ENCODE measurements at places on chromosomes 11 and 22.

DNA sequence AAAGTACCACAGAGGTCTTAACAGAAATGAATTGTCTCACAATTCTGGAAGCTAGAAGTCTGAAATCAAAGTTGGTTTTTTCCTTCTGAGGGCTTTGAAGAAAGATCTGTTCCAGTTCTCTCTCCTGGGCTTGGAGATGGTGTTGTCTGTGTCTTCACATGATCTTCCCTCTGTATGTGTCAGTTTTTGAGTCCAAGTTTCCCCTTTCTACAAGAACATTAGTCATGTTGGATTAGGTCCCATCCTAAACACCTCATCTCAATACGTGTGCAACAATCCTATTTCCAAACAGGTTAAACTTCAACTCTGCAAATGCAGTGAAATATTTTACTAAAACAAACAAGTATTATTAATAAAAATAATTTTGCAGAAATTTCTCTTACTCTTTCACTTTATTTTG is 3.1 kb upstream of the PTS start:
- DNase-seq: no peak

- no peak for DNase-seq
Measured at GRCh38 chr11:33753304-33753967, 17.2 kb upstream of the CD59 start.

- no peak for DNase-seq
Measured at GRCh38 chr11:12075822-12076821, 34.3 kb upstream of the MICAL2 start.

DNA sequence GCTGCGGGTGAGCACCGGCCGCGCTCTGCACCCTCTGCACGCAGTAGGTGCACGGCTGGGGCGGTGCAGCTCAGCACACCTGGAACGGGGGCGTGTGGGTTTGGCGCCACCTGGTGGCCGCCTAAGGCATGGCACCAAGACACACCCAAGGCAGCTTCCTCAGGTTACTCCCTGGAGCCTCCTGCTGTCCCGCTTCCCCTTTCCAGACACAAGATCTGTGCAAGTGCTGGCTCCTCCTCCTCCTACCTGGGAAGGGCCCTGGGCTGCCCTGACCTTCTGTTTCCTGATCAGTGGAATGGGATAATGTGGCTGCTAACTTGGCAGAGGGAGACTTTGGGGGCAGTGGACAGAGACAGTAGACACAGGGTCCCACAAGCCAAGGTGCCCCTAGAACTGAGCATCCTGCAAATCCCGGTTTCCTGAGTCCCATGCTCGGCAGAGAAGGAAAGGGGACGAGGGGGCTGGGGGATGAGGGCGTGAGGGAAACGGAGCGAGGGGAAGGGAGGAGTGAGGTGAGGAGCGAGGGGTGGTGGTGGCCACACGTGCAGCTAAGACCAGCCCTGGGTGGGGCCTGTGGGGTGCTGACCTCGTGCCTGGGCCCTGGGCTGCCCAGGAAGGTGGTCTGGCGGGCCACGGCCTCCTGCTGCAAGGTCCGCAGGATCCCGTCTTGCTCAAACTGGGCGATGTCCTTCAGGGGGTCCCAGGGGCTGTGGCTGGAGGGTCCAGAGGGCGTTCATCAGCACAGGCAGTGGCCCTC is 34.8 kb upstream of the CARS1 start:
- DNase-seq: peak; percentile 53

DNA sequence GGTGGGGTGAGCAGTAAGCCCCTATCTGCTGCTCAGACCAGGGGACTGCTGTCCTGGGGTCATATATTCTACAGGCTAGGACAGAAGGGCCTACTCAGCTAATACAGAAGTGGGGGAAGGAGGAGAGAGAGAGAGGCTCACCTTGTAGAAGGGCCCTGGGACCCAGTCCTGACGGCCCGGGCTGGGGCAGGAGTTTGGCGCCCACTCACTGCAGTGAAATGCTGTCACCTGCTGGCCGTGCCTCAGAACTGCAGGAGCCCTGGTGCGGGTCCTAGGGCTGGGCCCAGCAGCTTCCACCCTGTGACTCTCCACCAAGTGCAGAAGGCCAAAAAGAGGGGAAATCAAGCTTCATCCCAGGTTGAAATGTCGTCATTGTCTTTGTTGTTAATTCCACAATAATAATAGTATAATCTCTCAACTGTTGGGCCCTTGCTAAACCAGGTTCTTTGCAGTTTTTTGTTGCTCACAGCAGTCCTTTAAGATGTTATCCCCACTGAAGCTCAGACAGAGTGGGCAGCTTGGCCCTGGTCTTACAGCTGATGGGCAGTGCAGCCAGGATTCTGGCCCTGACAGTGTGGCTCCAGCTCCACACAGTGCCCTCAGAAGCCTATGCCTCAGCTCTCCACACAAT is 29.6 kb downstream of the TRIM29 start:
- peak; percentile 12 for DNase-seq

- DNase-seq: no peak
Measured at GRCh38 chr11:45756384-45757010, 48.5 kb upstream of the SLC35C1 start.

DNA sequence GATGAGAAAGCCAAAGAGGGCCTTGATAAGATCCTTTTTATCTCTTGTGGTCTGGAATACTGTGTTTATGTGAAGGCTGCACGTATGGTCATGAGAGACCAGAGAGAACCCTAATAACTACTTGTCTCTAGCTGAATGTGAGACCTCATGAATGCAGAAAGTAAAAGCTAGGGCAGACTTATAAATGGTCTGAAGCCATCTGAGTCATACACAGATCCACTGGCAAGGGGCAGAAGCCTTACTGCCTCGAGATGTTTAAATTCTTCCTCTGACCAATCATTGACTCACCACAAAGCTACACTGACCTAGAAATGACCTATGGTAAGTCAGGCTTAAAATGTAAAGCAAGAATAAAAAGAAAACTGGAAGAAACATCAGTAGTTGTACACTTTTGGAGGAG is 22.7 kb upstream of the OR4B1 start:
- DNase-seq: no peak

Data from activated CD8-positive, alpha-beta memory T cell treated with anti-CD3 and anti-CD28 coated beads for 1 hour (primary cell).